ENCODE measurements at places on chromosomes 12 and 14. TPM values are rescaled to one million over a fixed set of nuclear protein-coding genes. Genes with fewer than 3 reads are reported as not detected.

GRCh38 chr14:60165547-60165876, 314 bp upstream of the DHRS7 start:
- DNase-seq = no peak

DNA sequence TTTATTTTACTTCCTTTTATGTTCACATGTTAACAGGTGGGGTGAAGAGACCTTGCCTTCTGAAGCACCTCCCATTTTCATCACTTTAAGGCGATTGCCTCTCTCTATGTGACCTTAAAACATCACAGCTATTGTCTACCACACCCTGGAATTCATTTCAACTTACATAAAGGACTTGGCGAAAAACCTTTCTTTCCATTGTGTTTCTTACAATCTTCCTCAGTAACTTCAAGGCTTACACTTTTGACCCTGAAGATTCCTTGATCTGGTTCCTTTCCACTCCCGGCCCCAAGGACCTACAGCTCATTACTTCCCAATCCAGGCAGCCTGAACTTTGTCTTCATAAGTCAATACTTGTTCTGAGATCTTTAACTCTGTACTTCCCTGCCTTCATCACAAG, 443.3 kb downstream of the ADAMTS20 start:
- no peak for DNase-seq

DNA sequence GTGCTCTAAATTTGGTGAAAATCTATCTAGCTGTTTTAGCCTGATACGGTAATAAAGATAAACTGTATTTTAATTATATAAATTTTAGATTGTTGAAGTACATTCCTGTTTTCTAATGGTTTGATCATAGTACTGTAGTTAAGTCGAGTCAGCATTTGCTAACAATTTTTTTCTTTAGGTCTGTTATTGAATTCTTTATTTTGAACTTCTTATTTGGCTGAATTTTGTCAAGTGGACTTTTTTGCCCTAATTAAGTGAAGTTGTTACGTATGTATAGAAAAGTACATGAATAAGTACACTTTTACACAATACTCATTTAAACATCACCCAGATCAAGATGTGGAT, 66.8 kb downstream of the VRK1 start:
- no peak for DNase-seq

DNA sequence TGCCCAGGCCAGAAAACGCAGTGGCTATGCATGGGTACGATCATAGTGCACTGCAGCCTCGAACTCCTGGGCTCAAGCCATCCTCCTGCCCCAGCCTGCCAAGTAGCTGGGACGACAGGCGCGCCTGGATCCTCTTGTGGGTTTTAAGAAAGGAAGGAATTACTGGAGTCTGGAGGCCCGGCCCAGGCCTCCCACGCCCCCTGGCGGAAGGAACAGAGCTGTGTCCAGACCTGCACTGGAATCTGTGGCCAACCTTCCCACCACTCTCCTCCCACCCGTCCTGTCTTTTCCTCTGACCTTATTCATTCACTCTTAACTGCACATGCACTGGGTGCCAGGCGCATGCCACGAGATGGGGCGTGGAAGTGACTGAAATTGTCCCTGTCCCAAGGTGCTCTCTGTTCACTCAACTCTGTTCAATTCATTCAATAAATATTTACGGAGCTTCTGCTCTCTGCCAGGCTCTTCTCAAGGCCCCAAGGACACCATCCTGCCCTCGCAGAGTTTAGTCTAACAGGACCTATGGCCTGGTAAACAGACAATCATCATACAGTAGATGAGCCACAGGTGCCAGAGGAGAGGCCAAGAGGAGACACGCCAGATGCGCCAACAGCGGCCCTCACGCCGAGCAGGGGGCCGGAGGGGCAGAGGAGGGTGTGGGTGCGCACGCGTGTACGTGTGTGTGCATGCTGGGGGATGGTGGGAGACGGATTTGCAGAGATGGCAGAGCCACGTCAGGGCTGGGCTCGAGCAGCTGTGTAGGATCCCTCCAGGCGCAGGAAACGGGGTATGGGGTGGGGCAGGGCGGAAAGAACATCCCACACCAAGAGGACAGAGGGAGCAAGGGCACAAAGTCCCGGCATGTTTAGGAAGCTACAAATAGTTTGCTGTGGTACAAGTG, 13.7 kb upstream of the TMEM106C start:
- DNase-seq = no peak

DNA sequence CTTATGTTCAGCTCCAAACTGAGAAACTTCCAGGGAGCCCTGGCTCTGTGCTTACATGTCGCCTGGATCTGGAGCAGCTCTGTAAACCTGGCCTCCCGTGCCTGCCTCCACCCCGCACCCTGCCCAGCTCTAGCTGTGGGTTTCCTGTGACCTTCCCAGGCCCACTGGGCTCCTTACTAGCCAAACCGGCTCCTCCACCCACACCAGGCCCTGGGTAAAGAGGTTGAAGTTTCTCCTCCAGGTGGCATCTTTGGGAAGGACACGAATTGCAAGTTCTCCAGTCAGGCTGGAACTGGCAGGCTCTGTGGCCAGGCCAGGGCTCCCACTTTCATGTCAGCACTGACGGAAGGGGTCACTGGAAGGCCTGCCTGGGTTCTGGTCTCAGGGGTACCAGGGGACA, 60.9 kb upstream of the ZFP36L1 start:
- no peak for DNase-seq

DNA sequence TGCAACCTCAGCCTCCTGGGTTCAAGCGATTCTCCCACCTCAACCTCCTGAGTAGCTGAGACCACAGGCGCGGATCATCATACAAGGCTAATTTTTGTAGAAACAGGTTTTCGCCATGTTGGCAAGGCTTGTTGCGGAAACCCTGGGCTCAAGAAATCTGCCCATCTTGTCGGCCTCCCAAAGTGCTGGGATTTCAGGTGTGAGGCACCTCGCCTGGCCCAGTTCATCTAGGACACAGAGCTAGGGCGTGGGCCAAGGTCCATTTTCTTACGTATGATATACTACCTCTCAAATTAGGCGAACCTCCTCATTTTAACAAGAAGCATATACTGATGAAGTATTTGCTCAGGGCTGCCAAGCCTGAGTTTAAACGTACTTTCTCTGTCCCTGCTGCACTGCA, 2.1 kb downstream of the RPS29 start:
- DNase-seq = no peak

DNA sequence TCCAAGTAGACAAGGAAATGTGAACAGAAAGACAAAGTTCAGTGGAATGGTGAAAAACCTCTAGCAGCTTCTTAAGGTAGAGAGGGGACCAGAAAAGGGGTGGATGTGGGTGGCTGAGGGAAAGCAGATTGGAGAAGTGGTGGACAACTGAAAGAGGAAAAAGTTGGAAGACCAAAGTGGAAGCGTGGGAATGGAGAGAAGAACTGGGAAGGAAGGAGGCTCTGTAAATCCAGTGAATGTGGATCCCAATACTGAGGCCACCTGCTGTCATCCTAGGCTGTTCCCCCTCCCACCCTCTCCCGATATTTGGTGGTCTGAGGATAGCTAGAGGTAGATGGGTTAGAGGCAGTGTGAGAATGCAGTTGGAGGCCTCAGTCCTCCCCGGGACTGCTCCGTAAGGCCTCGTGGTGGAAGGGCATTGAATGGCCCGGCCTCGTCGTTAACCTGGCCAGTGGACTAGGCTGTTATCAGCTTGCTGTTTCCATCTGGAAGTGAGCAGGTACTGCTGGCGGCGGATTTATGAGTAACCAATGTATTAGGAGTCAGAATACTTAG, 822 bp upstream of the POU6F1 start:
- DNase-seq = no peak

DNA sequence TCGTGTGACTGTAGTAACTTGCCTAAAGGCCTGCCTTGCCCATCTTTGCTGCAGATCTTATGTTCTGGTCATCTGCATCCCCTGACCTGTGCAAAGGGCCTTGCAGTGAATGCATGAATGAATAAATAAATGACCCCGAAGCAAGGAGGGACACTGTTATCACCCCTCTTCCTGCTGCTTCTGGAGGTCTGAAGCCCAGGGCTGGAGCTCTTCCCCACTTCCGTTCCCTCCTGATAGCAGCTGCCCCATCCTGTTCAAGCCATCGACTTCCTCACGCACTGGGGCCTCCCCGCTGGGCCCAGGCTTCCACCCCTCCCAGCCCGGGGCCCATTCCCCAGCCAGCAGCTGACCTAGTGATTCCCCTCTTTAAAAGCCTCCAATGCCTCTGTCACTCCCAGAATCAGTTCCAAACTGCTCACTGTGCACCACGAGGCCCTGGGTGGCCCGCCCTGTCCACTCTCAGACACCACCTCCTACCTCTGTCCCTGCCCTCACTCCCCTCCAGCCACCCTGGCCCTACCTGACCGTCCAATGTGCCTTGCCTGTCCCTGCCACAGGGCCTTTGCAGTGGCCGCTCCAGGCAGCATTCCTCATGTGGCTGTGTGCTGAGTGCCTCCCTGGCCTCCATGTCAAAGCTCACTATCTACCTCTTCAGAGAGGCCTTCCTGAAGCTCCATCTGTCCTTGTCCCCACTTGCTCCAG, 78.6 kb downstream of the SCARB1 start:
- DNase-seq = no peak

GRCh38 chr14:21868442-21869046, 194.9 kb upstream of the OR4E1 start:
- DNase-seq = peak; percentile 27

GRCh38 chr12:93825931-93826555, 148.9 kb downstream of the CRADD start:
- no peak for DNase-seq

DNA sequence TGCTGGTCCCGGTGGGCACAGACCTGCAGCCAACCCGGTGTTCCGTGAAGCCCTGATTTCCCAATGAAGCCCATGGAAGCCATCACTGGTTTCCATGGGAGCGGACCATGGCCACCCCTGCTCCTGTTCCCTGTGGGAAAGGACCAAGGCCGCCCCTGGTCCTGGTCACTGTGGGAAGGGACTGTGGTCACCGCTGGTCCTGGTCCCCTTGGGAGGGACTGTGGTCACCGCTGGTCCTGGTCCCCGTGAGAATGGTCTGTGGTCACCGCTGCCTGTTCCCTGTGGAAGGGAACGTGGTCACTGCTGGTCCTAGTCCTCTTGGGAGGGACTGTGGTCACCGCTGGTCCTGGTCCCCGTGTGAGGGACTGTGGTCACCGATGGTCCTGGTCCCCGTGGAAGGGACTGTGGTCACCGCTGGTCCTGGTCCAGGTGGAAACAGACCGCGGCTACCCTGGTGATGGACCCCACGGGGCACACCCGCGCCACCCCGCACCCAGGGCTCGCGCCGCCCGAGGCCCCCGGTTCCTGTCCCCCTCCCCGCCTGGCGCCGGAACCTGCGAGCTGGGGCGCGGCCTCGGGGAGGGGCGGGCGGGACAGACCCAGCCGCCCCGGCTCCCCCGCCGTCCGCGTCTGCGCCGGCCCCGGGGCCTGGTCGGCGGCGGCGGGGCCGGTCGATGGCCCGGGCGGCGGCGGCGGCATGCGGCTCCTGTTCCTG, at the start of gene GLT1D1:
Gene GLT1D1, plus strand, starts transcription at position 594 of the 715 bp plus-strand sequence. Its CDS starts 104 bp downstream, at position 698.
- no peak for DNase-seq

DNA sequence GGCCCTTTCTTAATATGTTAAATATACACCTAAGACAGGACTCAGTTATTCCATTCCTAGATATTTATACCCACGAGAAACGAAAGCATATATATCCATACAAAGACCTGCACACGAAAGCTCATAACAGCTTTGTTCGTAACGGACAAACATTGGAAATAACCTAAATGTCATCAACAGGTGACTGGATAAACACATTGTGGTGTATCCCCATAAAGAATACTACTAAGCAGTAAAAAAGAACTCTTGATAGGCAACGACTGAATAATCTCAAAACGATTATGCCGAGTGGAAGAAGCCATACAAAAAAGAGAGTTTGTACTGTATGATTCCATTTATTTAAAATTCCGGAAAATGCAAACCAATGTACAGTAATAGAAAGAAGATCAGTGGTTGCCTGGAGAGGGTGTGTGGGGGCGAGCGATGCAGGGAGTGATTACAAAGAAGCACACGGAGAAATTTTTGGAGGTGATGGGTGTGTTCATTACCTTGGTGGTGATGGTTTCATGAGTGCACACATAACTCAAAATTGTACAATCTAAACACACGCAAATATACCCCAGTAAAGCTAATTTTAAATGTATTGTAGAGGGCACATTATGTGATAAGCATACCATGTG, 1.4 kb upstream of the SCN8A start:
- DNase-seq = no peak

- DNase-seq = no peak
Measured at GRCh38 chr12:26226629-26227360, 31.4 kb downstream of the SSPN start.

GRCh38 chr12:110782094-110782493, 39.4 kb upstream of the PPP1CC start:
- no peak for DNase-seq

The ANAPC5 gene
- 79.7 TPM for total RNA-seq

The STAB2 gene
- not detected for total RNA-seq

The RPS6KA5 gene
- total RNA-seq = 3.7 TPM

The RPS6KL1 gene
- 18.7 TPM for total RNA-seq

The SMIM41 gene
- total RNA-seq = not detected

The LGALS3 gene
- total RNA-seq = 72.6 TPM

The ACSS3 gene
- 3.4 TPM for total RNA-seq

The INHBC gene
- total RNA-seq = not detected

The SLCO1B1 gene
- total RNA-seq = not detected

The KRT2 gene
- not detected for total RNA-seq

The CELA1 gene
- not detected for total RNA-seq

The AICDA gene
- total RNA-seq = not detected

The NGB gene
- 0.14 TPM for total RNA-seq

The PTPN6 gene
- 37.5 TPM for total RNA-seq

The OR10AD1 gene
- not detected for total RNA-seq

Data from epithelial cell of proximal tubule (primary cell).